ENCODE measurements at places on chromosomes 1 and 21.

- H3K36me3 ChIP-seq = no peaks in the 10 kb centered on the region
- H3K27ac ChIP-seq = no peak overlapping the region
- no peak overlapping the region for H3K4me3 ChIP-seq
- H3K4me1 ChIP-seq = no peaks in the 10 kb centered on the region
- DNase-seq = no peak
- no peaks in the 10 kb centered on the region for H3K27me3 ChIP-seq
Observed at GRCh38 chr1:119348941-119349340, 19.6 kb upstream of the HAO2 start.

GRCh38 chr21:34968414-34969333 lies 80.4 kb downstream of the RUNX1 start:
- DNase-seq = no peak
- H3K4me1 ChIP-seq = no peaks in the 10 kb centered on the region
- H3K36me3 ChIP-seq = no peaks in the 10 kb centered on the region
- H3K4me3 ChIP-seq = no peak overlapping the region
- H3K27ac ChIP-seq = no peak overlapping the region
- H3K27me3 ChIP-seq = no peaks in the 10 kb centered on the region

GRCh38 chr1:100322436-100323211 lies 29.7 kb upstream of the CDC14A start:
- H3K4me3 ChIP-seq = no peak overlapping the region
- no peak overlapping the region for H3K27ac ChIP-seq
- H3K36me3 ChIP-seq = no peaks in the 10 kb centered on the region
- no peaks in the 10 kb centered on the region for H3K27me3 ChIP-seq
- 0 out of 2 replicates have a peak, but pooled peaks cover 1% of the 10 kb centered on the region for H3K4me1 ChIP-seq

DNA sequence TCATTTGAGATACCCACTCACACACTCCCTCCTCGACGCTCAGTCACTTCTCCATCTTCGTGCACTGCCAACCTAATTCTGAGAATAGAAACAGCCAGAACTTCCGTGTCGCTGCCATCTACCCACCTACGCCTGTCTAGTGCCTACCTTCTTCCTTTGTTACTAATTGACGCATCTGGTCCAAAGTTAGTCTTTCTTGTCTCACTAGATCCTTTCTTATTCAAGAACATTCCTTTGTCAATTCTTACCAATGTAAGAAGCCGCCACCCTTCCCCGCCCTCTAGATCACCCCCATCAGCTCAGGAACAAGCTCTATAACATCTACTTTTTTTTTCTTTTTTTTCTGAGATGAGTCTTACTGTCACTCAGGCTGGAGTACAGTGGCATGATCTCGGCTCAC lies 3.7 kb downstream of the PADI6 start:
- no peak overlapping the region for H3K4me3 ChIP-seq
- no peaks in the 10 kb centered on the region for H3K27me3 ChIP-seq
- no peak overlapping the region for H3K27ac ChIP-seq

GRCh38 chr1:5720484-5720883 lies 271.7 kb downstream of the NPHP4 start:
- no peak overlapping the region for H3K27ac ChIP-seq
- no peaks in the 10 kb centered on the region for H3K36me3 ChIP-seq
- H3K4me3 ChIP-seq = no peak overlapping the region
- H3K4me1 ChIP-seq = peaks cover 1% of the 10 kb centered on the region

- no peaks in the 10 kb centered on the region for H3K36me3 ChIP-seq
- H3K27me3 ChIP-seq = no peaks in the 10 kb centered on the region
- H3K4me1 ChIP-seq = peaks cover 1% of the 10 kb centered on the region
- no peak overlapping the region for H3K4me3 ChIP-seq
Observed at GRCh38 chr1:245516284-245516759, 361.5 kb downstream of the KIF26B start.
